IMR-90 (cell line): ENCODE measurements at places on chromosomes 3 and 15. TPM values are rescaled to one million over a fixed set of nuclear protein-coding genes. Genes with fewer than 3 reads are reported as not detected.

DNA sequence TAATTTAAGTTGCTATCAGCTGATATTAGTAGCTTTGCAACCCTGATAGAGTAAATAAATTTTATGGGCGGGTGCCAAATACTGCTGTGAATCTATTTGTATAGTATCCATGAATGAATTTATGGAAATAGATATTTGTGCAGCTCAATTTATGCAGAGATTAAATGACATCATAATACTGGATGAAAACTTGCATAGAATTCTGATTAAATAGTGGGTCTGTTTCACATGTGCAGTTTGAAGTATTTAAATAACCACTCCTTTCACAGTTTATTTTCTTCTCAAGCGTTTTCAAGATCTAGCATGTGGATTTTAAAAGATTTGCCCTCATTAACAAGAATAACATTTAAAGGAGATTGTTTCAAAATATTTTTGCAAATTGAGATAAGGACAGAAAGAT lies 70.0 kb downstream of the ECT2 start:
- no peak for DNase-seq

DNA sequence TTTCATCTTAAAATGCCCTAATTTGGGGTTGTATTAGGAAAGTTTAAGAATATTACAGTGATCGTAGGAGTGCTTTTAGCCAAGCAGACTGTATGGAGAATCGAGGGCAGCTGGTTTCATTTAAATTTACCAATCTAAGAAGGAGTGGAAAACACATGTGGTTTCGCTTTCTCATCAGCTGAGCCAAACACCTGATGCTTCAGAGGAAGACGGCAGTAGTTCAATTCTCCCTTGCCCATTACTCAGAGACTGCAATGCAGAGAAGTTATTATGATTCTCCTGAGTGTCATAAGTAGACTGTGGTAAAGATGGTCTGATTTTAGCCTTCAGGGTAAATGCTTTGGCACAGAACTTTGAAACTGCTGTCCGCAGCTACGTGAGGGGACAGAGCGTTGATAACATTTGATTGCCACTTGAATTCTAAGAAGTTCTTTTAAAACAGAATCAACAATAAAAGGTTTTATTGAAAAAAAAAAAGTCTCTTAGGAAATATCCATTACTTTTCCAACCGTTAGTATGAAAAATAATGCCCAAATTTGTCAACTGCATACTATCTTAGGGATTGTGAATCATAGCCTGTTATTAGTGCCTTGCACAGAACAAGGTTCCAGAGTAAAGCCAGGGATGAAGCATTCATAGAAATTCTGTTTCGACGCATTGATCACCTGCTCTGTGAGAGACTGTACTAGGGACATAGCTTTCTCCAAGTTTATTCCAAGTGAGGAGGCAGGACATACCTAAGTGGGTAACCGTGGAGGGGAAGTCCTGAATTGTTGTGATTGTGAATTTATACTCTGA lies 25.6 kb downstream of the LYSMD4 start:
- DNase-seq = peak; percentile 72

DNA sequence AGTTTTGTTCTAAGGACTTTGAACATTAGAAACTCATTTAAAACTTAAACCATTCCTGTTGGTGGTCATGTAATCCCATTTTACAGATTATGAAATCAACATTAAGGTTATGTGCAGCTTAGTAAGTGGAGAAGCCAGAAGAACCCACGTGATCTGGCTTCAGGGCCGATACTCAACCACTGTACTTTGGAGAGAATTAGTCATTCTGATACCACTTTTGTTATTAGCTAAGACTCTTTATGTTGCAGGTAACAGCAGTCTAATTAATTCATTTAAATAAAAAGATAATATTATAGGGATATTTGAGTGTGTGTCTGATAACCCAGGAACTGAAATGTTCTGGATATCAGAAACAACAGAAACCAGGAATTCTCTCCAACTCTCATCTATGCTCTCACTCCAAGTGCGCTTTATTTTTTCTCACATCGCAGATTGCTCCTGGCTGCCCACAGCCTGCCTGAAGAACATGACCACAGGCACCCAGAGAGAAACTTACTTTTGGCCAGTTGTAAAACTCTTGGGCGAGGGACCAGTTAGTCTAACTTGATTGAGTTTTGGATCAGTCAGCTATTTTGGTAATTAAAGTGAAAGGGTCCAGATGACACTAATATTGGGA lies 25.2 kb downstream of the UBE2E1 start:
- no peak for DNase-seq

DNA sequence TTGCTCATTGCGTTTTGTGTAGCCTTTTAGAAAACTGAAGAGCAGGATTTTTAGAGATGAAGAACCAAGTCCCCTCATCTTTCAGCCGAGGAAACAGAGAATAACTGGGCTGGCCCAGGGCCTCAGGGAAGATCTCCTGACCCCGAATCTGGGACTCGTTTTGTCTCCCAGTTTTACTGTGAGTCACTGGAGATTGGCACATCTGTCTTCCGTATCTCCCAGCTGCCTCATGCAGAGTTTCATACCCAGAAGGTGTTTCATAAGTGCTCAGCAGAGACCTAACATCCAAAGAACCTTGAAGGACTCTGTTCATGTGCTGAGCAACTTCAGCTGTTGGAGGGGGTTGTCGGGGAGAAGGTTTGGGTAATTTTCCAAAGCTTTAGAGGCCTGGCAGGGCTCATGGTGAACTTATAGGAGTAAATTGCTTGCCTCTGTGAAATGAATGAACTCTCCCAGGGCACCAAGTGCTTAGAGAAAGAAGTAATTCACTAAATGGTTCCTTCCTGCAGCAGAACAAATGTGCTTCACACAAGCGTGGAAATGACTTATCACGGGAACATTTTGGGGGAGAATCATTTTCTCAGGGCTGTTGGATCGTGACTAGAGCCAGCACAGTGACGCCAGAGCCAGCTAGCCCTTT lies 121.4 kb downstream of the FAM43A start:
- peak; percentile 6 for DNase-seq

The GXYLT2 gene
- total RNA-seq = 11.1 and 11.4 TPM in 2 replicates

- no peak for DNase-seq
Measured at GRCh38 chr3:194306109-194306686, 44.9 kb downstream of the CPN2 start.

DNA sequence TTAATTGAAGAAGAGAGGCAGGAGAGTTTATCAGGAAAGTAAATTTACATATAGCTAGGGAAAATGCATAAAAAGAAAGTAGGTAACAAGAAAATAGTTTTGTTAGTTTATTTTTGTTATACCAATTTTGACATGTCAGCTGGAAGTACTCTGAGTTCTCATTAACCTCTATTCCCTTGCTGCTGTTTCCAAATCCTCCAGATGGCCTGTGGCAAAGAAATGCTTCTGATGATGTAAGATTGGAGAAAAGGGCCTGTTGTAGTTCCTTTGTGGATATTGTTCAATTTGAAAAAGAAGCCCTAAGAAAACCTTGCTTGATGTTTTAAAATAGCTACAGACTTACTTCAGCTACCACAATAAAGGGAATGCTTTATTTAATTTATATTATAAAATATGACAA lies 192.9 kb upstream of the SLITRK3 start:
- DNase-seq = no peak

DNA sequence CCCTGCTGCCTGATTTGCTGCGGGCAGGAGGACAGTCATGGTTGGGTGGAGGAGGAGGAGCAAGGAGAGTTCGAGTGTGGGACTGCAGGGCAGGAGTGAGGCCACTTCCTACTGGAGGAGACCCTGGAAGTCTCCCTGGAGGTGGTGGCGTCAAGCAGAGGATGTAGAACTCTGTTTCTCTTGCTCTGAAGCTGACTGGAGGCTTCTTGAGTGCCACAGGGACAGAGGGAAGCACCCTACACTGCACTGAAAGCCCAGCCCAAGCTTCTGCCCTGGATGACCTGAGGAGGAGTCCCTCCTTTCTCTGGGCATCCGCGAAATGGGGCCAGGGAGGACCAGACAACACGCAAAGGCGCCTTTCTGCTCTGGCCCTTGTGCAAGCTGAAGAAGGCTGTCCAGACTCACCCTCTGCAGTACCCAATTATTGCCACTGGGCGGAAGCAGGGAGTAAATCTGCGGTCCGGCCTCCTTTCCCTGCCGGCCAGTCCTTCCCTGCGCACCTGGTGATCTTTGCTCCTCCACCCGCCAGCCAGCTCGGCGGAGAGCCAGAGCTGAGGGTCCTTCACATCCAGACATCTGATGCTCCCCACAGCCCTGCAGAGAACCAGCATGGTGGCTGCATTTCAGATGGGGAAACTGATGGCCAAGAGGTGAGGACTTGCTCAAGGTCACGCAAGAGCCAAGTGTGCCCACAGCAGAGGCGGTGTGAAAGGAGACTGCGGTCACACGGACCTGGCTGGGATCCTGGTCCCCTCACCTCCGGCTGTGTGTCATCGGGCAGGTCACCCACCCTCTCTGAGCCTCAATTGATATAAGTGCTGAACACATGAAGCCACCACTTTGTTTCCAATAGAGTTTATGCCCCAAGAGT lies 207.1 kb downstream of the TBC1D2B start:
- peak; percentile 53 for DNase-seq

DNA sequence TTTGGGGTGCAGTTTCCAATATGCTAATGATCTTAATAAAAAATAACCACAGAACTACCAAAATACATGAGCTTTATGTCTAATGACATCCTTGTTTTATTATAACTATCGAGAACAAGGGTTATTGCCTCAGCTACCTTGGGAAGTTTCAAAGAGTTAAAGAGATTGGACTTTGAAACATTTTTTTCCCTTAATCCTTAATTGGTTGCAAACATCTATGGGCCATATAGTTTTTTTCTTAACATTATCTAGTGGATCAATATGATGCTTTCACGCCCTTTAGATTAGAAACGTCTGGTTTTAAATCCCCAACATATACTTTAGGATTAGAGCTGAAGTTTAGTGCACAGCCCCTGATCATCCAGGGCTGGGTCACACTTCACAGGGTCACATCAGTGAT lies 219.2 kb upstream of the SGO1 start:
- no peak for DNase-seq
